ENCODE measurements at places on chromosomes 6 and 20.

GRCh38 chr20:9837634-9838033 lies 1.2 kb downstream of the PAK5 start:
- no peak for DNase-seq

DNA sequence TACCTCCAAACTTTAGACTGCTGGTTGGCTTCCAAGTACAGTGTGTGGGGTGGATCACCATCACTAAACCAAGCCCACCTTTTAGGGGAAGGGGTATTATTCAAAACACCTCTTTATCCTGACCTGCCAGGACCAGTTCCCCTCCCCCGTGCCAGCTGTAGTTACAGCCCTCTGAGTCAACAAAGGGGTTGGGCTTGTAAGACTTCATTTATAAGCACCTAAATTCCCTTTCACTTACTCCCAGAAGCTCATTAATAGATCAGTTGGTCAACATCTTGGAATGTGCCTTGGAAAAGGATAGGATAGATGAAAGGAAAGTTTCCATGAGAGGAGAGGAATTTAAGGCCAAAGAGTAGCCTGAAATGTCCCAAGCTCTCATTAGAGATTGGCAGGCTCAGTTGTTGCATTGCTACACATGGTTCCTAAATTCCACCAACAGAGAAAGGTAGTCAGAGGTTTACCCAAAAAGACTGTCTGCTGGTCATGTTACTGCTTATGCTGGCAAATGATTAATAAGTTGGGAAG lies 59.2 kb downstream of the TNFAIP3 start:
- peak; percentile 98 for DNase-seq

DNA sequence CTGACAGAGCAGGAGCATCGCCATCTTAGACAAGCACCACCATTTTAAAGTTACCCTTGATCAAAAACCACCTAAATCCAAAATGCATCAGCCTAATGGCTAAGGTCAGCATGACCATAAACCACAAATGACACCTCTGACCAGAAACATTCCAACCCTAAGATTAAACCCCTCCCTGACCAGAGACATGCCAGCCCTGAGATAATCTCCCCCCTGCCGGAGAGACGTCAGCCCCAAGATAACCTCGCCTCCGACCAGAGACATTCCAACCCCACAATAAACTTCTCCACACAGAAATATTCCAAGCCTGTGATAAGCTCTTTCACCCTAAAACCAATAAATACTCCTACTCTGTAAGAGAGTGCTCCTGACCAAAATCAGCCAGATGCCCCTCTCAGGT lies 53.5 kb downstream of the PXDC1 start:
- DNase-seq: peak; percentile 60

GRCh38 chr20:36063916-36064657 lies 90.5 kb upstream of the EPB41L1 start:
- no peak for DNase-seq

GRCh38 chr6:127338936-127339335 lies 4.5 kb downstream of the ECHDC1 start:
- no peak for DNase-seq

- DNase-seq: peak; percentile 98
Observed at GRCh38 chr6:19836799-19837510, at the start of gene ID4. ID4 (plus strand) TSS chr6:19837370; CDS start chr6:19837755, 385 bp downstream.

DNA sequence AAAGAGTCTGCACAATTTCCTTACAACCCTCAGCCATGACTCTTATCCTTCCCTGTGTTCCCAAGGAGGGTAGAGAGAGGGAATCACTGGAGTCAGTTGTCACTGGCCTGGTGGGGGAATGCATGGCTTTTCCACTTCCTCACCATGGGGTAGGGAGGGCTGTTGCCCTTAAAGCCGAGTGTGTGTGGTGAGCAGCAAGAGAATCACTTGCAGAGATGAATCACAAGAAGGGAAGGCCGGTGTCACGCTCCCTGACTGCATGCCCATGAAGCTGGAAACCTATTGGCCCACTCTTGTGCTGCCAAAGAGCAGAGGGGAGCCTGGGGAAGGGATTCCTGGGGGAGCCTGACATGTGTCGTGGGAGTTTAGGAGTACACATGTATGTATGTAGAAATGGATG lies 18.1 kb upstream of the BMP6 start:
- peak; percentile 69 for DNase-seq

All from EH (cell line).